Fibroblast of skin of right quadriceps (primary cell): ENCODE measurements at places on chromosomes 13 and 19.

DNA sequence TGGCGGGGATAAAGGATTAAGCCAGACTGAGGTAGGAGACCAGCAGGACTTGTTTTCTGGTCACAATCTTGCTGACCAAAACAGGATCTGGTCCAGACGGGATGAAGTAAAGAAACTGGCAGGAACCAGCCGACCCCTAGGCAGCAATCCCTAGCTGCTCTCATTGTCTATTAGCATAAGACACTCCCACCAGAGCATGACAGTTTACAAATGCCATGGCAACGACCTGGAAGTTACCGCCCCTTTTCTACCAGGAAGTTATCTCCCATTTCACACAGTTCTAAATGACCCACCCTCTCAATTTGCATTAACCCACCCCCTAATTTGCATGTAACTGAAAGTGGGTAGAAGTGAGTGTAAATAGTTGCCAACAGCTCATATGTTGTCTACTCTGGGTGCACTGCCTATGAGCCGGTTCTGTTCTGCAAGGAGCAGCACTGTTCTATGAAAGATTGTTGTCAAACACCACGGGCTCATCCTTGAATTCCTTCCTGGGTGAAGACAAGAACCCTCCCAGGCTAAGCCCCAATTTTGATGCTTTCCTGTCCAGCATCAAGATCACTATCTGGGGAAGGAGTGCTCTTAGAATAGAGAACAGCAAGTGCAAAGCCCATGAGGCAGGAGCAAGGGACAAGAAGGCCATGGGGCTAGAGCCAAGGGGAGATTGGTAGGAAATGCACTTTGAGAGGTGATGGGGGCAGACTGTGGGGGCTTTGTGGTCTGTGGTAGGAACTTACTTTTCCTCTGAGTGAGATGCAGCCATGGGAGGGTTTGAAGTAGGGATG, 13.9 kb upstream of the FBXO27 start:
- DNase-seq, result no peak

DNA sequence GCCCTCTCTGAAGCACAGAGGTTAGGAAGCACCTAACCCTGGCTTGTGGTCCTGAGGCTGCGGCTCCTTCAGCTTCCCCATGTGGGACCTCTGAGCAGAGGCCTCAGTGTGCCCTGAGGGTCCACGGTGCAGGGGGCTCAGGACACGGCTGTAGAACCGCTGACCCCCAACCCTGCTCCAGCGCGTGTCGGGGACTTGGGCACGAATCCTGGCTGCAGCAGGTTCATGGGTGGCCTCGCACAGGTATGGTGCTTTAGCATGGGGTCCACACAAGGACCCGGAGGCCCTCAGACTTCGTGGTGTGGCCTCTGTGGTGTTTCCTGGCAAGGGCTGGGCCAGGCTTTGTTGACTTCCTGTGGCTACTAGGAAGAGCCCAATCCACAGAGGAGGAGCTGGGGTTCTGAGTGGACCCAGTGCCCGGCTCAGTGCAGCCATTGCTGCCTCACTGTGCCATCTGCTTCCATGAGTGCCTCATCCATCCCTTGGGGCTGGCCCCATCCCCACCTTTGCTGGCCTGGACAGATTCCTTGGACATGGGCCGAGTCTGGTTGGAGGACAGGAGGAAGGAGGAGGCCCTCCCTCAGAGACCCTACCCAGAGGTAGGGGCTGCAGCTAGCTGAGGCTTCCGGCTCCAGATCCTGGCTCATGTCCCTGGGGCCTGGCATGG, 24.5 kb downstream of the ZBTB7A start:
- DNase-seq, result no peak

- no peak for DNase-seq
Measured at GRCh38 chr13:74816737-74817136, 665.2 kb downstream of the TBC1D4 start.

GRCh38 chr13:78393286-78394142, 209.8 kb downstream of the POU4F1 start:
- no peak for DNase-seq

DNA sequence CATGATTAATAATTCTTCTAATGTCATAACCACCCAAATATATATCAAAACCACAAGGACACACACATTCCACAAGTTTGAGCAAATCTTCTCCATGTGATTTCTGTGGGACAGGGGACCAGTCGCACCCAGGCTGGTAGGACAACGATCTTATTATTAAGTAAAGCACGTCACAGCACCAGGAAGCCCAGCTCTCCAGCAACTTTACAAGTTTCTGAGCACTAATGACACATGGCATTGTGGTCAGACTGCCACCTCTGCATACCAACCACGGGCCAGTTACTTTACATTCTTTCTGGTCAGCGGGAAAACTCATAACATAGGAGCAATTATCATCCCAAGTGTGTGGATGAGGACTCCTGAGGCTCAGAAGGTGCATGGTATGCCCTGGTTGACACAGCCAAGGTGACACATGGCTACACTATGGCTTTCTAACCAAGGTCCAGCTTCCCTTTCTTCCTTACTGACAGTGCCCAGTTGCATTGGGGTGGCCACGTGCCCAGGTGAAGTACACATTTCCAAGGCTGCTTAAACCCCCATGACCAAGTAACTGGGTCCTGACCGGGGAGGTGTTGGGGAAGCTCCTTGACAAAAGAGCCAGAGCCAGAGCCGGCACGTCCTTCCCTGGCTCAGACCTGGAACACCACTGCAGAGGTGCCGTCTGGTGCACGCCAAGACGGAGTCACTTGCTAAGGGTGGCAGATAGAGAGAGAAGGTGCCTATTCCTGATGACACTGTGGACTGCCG, 27.4 kb downstream of the LATS2 start:
- peak; percentile 33 for DNase-seq

DNA sequence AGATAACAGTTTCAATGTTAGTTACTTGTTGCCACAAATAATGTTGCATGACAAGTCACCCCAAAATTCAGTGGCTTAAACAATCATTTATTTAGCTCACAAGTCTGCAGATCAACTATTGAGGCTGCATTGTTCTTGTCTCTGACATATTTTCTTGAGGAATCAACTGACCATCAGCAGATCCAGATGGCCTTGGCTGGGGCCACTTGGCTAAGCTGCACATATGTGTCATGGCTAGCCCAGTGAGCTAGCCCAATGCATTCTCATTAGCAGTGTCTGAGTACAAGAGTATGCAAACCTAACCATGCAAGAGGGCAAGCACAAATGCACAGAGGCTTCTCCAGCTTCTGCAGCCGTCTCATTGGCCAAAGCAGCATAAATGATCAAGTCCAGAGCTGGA, 180.4 kb downstream of the DNAJC15 start:
- no peak for DNase-seq

- no peak for DNase-seq
Measured at GRCh38 chr19:19134687-19135158, 3.6 kb downstream of the TMEM161A start.

DNA sequence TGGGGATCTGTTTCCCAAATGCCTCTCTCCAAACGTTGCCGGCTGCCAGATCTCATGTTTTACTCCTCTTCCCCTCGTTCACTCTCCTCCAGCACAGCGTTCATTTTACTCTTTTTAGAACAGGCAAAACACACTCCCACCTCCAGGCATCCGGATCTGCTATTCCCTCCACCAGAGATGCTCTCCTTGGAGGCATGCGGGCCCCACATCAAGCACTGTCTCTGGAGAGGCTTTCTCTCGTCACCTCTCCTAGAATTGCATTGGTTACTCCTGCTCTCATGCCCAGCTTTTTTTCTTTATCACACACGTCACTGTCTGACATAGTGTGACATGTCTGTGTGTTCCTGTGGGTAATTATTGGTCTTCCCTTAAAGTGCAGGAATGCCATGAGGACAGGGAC, 20.1 kb upstream of the MYADM start:
- peak; percentile 20 for DNase-seq

- DNase-seq, result no peak
Measured at GRCh38 chr19:4360641-4361151, 17.3 kb downstream of the MPND start.

GRCh38 chr19:28633319-28634018, 579.5 kb downstream of the UQCRFS1 start:
- DNase-seq, result peak; percentile 20

- peak; percentile 70 for DNase-seq
Measured at GRCh38 chr13:31946091-31946770, 85.3 kb upstream of the FRY start.

DNA sequence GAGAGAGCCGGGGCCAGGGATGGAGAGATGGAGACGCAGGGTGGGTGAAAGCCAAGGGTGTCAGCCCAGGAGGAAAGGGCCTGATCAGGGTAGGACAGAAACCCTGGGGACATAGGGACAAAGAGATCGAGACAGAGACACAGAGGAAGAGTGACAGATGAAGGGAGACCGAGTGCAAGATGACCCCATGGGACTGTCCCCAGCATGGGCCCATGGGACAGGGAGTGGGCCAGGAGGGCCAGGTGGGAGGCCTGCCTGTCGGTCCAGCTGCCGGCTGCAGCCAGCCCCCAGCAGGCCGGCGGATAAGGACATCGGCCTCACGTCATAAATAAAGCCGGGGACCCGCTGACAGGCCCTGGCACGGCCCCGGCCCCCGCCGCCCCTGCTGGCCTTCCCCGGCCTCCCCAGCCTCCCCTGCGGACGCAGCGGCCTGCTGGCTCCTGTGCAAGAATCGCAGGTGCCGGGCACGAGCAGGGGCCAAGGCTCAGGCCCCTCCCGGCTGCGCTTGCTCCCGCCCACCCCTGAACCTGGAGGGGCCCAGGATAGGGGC, 6.3 kb downstream of the REX1BD start:
- no peak for DNase-seq

DNA sequence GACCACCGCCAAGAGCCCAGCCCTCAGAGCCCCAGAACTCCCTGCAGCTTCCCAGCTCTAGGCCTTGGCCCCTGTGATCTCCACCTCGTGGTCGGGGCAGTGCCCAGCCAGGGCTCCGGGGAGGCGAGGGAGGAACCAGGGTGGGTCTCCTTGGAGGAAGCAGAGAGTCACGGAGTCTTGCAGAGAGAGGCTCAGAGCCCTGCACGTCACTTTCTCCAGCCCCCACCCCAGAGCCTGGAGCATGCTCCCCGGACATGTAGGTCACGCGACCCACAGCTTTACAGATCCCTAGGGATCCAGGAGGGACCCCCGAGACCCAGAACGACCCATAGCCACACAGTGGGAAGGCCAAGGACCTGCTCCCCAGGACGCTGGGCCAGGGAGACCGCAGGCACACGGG, 11.9 kb downstream of the GADD45B start:
- DNase-seq, result no peak

DNA sequence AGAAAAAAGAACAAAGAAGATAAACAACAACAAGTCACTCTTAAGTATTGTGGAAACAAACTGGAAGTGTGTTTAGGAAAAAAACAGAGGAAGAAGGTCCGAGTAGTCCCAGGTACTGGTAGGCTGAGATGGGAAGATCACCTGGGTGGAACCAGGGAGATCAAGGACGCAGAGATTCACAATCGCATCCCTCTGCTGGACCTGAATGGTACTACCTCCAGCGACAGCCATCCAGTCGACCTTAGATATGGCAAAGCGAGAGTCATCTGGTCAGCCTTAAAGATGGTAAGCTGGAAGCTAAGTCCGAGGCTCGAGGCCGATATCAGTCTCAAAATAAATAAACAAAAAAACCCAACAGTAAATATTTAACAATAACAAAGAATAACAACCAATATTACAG, 44.9 kb upstream of the ZNF91 start:
- DNase-seq, result no peak

DNA sequence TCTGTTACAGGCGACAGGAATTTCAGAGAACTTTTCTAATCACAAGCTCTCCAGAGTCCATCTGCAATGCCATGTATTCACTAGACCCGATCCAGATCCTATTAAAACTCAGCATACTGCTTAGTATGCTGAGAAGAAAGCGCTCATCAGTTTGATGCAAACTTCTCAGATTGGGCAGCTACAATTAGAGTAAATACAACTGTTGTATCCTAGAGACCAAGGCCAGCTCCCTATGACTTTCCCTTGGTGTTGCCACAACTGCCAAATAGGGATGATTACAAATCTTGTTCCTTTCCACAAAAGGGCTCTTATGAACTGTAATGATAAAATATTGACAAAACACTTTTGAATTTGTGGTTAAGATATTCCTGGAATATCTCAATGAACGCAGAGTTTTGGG, 191.2 kb downstream of the SPRY2 start:
- DNase-seq, result no peak

DNA sequence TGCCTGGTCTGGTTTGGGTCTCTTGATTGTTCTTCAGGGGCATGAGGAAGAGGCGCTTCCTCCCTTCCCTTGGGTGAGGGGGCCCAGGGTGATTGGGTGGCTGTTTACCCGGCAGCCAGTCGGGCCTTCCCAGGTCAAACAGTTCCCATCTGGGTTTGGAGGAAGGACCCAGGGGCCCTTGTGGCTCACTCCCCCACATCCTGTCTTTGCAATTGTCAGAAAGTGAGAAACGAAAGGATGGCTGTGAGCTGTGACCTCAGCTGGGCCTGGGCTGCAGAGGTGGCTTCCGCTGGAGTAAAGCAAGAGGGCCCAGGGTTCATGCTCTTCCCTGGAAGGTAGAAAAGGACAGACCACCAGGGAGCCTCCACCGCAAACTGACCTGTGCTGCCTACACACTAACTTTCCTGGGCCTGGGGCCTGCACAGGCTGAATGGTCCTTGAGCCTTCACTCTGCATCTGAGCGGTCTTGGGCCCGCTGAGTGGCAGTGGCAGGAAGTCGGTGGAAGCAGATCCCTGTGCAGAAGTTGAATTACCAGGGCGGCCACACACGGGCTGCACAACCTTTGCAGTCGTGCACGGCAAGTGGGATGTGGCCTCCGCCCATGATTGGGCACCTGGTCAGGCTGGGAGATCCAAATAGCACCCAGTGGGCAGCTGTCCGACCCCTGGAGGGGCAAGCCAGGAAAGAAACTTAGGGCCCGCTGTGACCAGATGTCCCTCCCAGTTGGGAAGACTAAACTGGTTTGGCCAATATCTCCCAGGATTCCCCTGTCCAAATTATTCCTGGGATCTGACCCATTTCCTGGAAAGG, 5.3 kb upstream of the CD79A start:
- no peak for DNase-seq

DNA sequence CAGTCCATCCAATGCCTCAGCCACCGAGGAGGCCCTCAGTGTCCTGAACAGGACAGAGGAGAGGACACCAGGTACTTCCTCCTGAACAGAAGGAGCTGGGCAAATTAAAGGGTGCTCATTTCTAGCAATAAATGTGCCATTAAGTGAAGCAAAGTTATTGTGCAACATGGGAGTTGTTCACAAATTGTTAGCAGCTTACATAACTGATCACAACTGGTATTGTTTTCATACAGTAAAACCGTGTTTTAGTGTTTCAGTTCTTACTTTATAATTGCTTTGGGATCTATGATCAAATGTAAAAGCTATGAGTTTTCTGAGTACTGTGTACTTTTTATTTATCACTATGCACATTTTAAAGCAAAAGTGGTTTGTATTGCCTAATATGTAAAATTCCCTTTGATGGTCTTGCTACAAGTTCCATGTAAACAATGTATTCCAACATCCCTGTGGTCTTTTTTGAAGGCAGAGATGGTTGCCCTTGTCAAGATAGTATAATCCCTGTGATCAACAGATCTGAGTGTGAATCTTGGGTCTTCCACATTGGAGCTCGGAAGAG, 263.1 kb downstream of the FGF14 start:
- no peak for DNase-seq

DNA sequence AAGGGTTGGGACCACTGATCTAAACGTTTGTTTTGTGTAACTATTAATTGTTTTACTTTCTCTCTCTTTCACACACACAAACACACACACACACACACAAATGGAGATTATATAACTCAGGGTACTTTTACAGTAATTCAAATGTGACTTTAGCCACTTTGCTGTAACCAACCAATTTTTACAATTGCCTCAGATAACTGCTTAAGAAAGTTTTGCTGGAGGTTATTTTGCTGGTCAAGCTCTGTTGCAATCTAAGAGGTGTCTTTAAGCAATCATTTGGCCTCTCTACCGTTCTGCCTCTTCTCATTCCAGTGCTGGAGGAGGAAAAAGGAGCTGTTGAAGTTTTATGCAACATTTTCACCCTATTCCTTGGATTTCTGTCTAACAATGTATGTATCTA, 63.0 kb downstream of the TBC1D4 start:
- DNase-seq, result no peak
